GM06990 (cell line): ENCODE measurements at places on chromosomes 12 and 14.
A peak's percentile ranks its signal among the peaks of the same experiment; 100 is the strongest.

- DNase-seq: no peak
These were observed 1.2 kb downstream of the SPTSSA start for GRCh38 chr14:34460841-34461240.

GRCh38 chr14:61322011-61322798, 826 bp downstream of the PRKCH start:
- peak; percentile 73 for DNase-seq

- DNase-seq: no peak
These were observed 7.3 kb upstream of the FIGNL2 start for GRCh38 chr12:51855586-51856428.

GRCh38 chr12:1844223-1844622, 23.9 kb downstream of the LRTM2 start:
- DNase-seq: no peak

GRCh38 chr14:54395284-54395683, 1.5 kb upstream of the CDKN3 start:
- DNase-seq: no peak

GRCh38 chr12:52268212-52268611, 6.2 kb upstream of the KRT86 start:
- DNase-seq: no peak

DNA sequence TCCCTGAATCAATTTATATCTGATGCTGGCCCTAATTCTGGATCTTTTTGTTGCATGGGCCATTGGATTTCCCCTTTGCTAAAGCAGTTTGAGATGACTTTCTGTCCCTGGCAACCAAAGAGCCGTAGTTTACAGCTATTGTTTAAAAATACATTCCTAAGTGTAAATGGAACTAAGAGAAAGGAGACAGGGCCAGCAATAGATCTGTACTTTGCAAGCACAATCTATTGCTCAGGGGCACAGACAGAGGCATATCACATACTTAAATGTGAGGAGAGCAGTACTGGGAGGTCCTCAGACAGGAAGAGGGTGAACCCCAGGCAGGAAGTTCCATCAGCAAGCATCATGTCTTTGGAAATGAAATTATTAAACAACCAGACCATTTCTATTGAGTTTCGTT, 126.6 kb downstream of the ZFP36L1 start:
- DNase-seq: no peak

DNA sequence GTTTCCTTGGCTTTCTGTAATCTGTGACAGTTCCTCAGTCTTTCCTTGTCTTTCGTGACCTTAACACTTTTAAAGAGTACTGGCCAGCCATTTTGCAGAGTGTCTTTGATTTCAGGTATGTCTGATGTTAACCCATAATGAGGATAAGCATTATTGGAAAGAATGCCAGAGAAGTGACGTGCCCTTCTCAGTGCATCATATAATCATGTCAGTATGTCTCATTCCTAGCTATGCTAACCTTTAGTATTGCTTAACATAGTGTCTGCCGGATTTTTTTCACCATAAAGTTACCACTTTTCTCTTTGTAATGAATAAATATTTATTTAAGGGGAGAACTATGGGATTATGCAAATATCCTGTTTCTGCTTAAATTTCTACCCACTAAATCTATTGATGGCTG, 28.5 kb downstream of the RERG start:
- DNase-seq: no peak

DNA sequence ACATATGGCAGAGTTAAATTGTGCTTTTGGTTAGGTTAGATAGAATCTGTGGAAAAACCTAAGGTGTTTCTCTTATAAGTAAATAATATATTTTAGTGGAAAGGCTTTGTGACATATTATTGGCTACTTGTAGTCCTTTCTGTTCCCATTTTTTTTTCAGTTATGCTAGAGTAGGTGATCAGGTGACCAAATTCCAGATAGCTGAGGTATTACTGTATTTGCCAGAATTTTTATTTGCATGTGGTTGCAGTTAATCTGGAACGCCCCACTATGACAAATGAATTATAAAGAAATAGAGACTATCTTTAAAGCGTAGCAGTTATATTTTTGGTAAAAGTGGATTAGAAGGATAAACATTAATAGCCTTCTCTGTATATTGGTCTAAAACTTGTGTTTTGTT, 52.0 kb downstream of the ARHGAP5 start:
- no peak for DNase-seq

- no peak for DNase-seq
These were observed 3.6 kb downstream of the ABCD4 start for GRCh38 chr14:74299061-74299545.

- no peak for DNase-seq
These were observed 328.2 kb upstream of the NOVA1 start for GRCh38 chr14:26925876-26926584.

GRCh38 chr12:85642808-85643207, 193.4 kb downstream of the RASSF9 start:
- DNase-seq: no peak

GRCh38 chr12:4856596-4856995, 53.1 kb upstream of the KCNA1 start:
- no peak for DNase-seq

DNA sequence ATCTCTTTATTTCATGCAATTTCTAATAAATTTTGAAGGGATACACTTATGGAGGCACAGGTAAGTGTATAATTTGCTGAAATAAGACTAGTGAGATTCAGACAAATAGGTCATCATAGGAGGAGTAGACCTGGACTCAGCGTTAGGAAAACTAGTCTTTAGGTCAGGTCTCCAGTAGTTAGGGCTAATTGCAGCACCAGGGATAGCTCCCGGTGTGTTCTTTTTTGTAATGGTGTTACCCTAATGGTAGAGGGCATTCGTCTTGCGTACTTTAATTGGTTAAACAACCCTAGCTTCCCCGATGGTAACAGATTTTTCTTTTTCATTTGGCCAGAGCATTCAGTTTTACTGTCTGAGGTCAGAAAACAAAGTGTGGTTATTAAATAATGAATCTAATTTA, 64.9 kb downstream of the ARID2 start:
- no peak for DNase-seq

DNA sequence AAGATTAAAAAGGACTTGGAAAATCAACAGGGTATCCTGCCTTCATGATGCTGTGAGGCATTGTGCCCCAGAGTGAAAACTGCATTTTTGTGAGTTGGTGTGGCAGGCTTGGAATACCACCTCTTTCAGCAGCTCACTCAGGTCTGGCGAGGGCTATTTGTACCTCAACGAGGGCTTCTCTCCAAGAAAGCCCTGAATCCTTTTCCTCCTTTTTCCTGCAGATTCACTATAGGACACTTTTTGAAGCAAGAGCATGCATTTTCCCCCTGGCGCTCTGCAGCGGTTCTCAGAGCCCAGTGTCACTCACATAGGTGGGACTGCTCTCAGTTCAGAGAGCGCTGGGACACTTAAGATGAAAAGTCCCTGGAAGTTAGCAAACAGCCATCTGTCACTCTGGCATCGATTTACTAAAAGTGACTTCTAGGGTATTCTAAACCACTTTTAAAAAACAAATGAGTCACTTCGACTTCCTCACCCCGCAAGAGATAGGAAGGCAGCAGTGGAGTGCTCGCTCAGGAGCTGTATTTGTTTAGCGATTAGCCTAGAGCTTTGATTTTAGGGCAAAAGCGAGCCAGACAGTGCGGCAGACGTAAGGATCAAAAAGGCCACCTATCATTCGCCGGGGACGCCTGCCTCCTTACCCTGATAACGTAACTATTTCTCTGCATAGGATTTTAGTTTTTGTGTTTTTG, 782 bp upstream of the LGR5 start:
- DNase-seq: no peak

DNA sequence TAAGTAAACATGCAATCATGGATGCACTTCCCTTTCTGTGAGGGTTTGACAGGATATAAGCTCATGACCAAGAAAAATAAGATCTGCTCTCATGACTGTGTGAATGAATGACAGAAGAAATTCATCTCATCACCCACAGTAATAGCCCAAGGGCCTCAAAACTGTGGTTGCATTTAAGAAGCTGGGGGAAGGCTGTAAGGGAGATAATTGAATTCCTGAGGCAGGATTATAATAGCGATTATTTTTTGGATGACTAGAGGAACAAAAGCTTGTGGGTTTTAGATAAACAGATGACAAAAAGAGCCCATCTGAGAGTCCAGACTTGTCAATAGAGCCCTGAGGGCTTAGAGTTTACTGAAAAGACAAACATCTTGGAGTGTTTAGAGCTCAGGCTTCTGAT, 161.2 kb downstream of the NTF3 start:
- no peak for DNase-seq

- DNase-seq: no peak
These were observed 8.0 kb downstream of the IL22 start for GRCh38 chr12:68245180-68246021.

DNA sequence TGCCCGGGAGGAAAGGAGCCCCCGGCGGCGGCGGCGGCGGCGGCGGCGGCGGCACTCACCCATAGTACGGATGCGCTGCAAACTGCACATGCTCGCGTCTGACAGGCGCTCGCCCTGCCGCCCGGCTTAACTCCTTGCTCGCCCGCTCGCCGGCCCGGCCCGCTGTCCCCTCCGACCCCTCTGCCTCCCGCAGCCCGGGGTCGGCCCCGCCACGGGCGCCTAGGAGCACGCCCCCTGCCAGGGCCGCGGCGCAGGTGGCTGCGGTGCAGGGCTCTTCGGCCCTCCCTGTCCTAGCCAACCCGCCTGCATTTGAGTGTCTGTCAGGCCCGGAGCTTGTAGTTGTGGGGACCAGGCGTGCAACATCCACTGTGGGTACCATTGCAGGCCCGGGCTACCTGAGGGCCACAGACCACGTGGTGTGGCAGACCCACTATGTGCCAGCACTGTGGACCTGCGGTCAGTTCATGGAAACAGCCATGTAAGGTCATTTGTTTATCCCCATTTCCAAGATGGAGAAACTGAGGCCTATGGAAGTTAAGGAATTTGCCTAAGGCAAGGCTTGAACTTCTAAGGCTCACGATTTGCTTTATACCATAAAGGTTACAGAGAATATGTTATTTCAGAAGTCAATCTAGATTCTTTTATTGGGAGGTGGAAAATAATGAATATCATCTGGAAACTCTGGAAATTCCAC, 17.6 kb upstream of the PLEKHH1 start:
- DNase-seq: peak; percentile 40

DNA sequence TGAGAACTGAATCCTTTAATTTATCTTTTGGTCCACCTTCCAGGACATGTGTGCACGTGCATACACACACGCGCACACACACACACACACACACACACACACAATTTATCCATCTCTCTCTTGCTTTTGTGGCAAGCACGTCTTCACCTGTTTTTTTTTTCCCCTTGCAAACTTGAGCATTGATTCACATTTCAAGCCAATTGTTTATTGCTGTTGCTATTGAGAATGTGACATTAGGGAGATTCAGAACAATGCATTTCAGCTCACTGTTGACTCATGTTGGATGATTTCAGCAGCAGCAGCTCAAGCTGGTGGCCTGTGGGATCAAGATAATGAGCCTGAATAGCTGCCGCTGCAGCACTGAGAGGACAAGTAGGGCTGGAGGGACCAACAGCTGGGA, 128.9 kb downstream of the SNAPC1 start:
- no peak for DNase-seq

- no peak for DNase-seq
These were observed 308.7 kb upstream of the DIO3 start for GRCh38 chr14:101252443-101253214.

GRCh38 chr14:103997391-103997790, 55.1 kb upstream of the RD3L start:
- no peak for DNase-seq

- DNase-seq: no peak
These were observed 137.4 kb downstream of the AEBP2 start for GRCh38 chr12:19576506-19577280.

GRCh38 chr14:24108336-24108874, 6.2 kb upstream of the DCAF11 start:
- DNase-seq: no peak
